ENCODE measurements at places on chromosomes 3 and 15. TPM values are rescaled to one million over a fixed set of nuclear protein-coding genes. Genes with fewer than 3 reads are reported as not detected.

GRCh38 chr3:15809313-15809712, 11.5 kb upstream of the ANKRD28 start:
- peak; percentile 23 for DNase-seq

DNA sequence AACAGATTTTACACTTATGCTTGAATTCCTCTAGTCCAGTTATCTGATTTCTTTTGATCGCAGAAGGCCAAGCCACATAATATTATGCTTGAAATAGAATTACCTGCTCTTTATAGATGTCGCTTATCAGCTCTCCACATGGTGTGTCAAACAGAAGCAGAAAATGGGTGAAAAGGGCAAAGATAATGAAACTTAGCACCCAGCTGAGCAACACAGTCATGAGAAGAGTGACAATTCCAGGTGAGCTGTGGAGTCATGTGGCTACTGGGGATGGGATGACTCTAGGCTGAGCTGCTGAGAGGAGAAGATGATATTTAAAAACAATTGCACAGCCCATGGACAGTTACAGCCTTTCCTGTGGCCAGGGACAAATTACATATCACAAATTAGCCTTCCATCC, 398.7 kb upstream of the PDZRN3 start:
- DNase-seq, result no peak

- DNase-seq, result no peak
These were observed 300.6 kb downstream of the TBL1XR1 start for GRCh38 chr3:176896640-176897039.

PCSK6 gene
- total RNA-seq, result 0.72 TPM

- no peak for DNase-seq
These were observed 85.3 kb downstream of the CNTN3 start for GRCh38 chr3:74529145-74529544.

AADACL2 gene
- total RNA-seq, result not detected

C3orf85 gene
- total RNA-seq, result not detected

CLRN1 gene
- total RNA-seq, result not detected

GRCh38 chr15:86236356-86237110, 156.9 kb downstream of the AGBL1 start:
- no peak for DNase-seq

GOLGA8J gene
- total RNA-seq, result not detected

DNA sequence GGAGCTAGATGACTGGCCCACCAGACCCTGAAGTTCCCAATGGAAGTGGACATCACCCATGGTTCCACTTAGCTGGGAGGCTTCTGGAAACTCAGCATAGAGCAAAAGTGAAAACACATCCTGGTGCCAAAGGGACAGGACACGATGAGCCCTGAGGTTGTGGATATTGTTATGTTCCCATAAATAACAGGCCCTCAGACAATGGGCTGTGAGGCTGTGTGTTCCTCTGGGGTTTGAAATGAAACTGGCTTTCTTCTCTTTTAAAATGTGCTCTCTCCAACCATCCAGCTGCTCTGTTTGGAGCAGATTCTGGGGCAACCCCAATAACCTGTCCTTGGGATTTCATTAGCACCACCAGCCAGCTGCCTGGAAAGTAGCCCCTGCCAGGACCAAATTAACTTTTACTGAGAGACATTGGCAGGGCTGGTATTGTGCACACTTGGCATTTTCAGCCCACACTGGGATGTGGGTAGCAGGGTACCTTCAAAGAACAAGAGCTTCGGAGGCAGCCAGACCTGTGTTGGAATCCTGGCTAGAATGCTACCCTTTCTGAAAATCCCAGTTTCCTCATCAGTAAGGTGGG, 97.5 kb downstream of the DNAJB8 start:
- DNase-seq, result no peak

GRCh38 chr3:179147514-179147872, 664 bp upstream of the PIK3CA start:
- no peak for DNase-seq

DNA sequence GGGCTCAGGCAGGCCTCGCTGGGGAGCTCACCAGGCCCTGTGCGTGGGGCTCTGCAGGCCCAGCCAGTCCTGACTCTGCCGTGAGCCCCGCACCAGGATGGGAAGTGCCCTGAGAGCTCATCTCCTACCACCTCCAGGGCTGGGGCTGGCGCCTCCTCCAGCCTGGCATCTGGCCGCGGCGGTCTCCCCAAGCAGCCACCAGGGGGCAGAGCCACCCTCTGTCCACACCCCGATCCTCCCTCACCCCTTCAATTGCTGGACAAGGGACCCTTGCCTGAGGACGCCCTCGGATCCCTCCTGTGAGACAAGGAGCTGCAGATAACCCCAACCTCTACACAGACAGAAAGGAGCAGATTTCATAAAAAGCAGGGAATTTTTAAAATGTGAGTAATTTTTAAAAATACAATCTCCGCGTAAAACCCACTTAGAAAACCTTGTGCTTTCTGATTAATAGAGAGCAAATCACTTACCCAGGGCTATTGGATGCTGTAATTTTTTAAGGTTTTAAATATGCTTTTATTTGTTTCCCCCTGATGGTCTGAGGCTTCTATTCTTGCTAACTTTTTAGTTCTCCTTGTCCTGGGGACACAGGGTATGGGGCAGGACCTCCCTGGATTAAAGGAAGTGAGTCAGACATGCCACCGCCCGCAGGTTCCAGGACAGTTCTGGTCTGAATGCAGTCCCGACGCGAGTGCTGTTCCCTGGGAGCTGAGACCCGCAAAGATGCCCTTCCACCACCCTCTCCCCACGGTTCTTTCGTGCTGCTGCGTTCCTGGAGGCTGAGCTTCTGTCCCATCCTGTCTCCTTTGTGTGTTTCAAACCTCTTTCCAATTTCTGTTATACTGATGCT, 52.3 kb upstream of the CHRNA7 start:
- DNase-seq, result peak; percentile 26

SYNM gene
- total RNA-seq, result 10.2 TPM

DNA sequence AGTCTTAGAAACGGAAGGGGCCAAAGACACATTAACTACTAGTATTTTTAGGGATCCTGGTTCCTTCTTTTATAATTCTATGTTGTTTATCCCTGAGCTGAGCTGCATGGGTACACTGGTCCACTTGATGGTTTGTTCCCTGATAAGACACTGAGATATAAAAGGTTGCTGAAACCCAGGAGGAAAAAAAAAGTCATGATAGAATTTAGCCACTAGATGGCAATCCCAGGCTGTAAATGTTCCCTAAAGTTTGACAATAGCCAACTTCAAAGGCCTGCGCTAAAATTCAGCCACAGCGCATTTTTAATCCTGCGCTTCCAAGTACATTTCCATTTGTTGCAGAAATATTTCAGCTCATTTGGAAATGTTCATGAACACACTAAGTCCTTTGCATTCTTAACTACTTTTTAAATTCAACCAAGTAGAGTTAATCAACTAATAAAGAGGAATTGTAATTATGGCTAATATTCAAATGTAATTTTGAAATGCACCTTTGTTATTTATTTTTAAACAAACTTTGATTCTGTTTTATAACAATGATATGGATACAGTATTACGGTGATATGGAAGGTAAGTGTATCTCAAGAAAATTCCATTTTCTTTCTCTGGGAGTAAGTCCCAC, 249.3 kb upstream of the FEZF2 start:
- DNase-seq, result peak; percentile 76

GRCh38 chr15:63509955-63510940, 5.9 kb downstream of the USP3 start:
- DNase-seq, result peak; percentile 69

ATP13A3 gene
- total RNA-seq, result 56.8 TPM

- no peak for DNase-seq
These were observed 74.5 kb downstream of the RAB7A start for GRCh38 chr3:128800241-128801187.

MAP6D1 gene
- total RNA-seq, result 3.2 TPM

- no peak for DNase-seq
These were observed 108.9 kb upstream of the ETV5 start for GRCh38 chr3:186217820-186218164.

GRCh38 chr15:33157371-33158037, 37.0 kb downstream of the FMN1 start:
- no peak for DNase-seq
